MCF 10A (cell line): ENCODE measurements at places on chromosomes 13 and 19. TPM values are rescaled to one million over a fixed set of nuclear protein-coding genes. Genes with fewer than 3 reads are reported as not detected.
A peak's percentile ranks its signal among the peaks of the same experiment; 100 is the strongest.

MED25 gene
- total RNA-seq: 39.9 and 43.2 TPM in 2 replicates

DNA sequence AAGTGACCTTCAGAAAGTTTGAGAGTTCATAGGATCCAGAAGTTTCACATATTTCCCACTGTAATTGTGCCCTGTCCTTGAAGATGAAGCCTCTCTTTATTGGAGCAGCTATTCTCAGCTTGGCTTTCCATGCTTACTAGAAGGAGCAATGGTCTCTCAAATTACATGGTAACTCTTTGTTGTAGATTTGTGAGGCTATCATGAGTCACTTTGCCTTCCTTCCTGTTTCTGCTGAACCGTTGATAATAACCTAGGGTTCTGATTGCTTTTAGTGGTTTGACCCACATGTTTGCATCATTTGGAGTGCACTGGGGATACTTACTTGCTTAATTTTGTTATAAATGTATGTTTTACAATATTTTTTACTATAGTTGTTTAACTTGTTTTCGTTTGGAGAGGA, 772.9 kb upstream of the SLITRK6 start:
- DNase-seq: peak; percentile 57

GRCh38 chr13:46726347-46726746, 70.6 kb downstream of the ESD start:
- DNase-seq: no peak

GRCh38 chr19:30482956-30483355, 110.8 kb downstream of the ZNF536 start:
- DNase-seq: no peak

DNA sequence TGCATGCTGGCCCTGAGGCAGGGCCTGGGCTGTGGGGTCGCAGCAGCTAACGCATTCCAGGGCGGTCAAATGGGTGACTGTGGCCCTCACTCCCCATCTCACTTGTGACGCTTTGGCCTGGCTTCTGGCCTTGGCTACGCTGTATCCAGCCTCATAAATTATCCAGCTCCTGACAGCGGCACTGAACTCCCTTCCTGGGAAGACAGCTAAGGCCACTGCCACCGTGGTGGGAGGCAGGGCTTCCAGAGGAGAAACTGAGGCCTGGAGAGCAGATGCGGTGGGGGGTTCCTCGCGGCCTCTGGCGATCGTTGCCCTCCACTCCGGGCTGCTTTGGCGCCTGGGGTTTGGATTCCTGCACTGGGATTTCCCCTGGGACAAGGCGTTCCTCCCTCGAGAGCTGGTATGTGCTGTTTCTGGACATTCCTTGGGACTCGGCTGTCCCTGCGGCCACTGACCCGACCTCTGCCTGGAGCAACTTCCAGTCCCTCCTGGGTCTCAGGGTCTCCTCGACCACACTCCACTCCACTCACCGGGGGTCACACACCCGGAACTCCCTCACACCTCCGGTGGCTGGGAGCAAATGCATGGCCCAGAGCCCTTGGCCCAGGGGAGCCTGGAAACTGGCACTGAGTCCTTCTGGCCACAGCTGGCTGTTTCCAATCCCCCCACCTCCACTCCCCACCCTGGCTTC, 3.4 kb downstream of the TBXA2R start:
- no peak for DNase-seq
